Stimulated activated CD4-positive, alpha-beta T cell treated with anti-CD3 and anti-CD28 coated beads, Interleukin-1b, Interleukin-23, amount 100 ng/mL, for 1 hour (primary cell): ENCODE measurements at places on chromosomes 3 and 15.

GRCh38 chr3:117168896-117169295, 459.3 kb downstream of the TUSC7 start:
- DNase-seq = no peak

GRCh38 chr15:77870195-77871065, 207.1 kb downstream of the TBC1D2B start:
- DNase-seq = no peak

DNA sequence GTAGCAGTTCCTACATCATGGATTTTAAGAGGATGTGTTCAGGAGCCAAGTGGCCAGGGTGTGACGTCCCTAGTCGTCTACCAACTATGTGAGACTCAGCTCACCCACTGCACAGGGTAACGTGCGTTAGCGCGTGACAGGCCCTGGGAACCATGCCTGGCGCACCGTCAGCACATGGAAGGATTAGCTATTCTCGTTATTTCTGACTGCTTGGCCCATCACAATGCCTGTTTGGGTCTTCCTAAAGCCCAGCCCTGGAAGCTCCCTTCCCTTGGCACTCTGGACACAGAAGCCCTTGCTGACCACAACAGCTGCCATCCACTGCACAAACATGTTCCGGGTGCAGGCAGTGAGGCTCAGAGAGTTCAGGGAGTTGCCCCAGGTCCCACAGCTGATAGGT, 91.0 kb upstream of the RPL32 start:
- DNase-seq = no peak

GRCh38 chr3:169311381-169311780, 352.1 kb downstream of the MECOM start:
- no peak for DNase-seq

GRCh38 chr15:88623061-88623460, 1.9 kb downstream of the AEN start:
- no peak for DNase-seq

- DNase-seq = no peak
Measured at GRCh38 chr15:70547846-70548487, 215.4 kb downstream of the UACA start.

DNA sequence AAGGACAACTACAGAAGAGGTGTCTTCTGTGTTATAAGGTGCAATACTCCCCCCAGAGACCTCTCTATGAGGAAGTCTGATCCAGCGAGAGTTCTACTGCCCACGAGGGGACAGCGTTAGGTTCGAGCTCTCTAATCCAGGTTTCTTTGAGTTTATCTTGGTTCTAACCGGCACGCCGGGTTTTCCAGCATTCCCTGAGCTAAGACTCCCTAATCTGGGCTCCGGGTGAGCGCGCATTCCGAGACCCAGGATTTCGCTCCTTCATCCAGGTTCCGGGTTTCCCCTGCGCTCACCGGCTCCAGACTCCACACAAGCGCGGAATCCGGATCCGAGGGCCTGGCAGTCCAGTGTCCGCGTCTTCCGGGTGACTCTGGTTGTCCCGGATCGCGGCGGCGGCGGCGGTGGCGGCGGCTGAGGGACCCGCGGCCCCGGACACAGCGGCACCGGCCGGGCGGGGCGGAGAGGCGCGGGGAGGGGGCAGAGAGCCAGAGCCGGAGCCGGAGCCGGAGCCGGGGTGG, at the start of gene ZNF609:
ZNF609 (plus strand) TSS at position 373 of the 518 bp plus-strand sequence. CDS start 38,842 bp downstream, outside the sequence.
- DNase-seq = peak; percentile 94

DNA sequence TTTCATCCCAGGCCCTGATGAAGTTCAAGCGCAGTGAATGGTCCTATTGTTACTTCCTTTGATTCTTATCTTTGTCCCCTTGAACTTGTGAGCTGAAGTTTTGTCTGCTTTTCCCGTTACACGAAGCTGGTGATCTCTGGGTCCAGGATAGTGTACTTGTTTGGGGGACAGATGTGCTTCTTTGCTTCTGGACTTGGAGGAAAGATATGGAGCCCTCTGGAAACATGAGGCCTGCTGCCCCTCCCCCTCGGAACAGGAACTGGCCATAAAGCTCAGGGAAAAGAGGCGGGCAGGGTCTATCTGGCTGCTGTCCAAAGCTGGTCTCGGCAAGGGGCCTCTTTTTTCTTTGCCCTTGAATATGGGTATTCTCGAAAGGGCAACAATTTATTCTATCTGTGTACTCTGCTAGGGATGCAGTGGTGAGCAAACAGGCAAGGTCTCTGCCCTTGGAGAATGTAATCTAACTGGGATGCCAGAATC, 47.6 kb downstream of the IDH2 start:
- DNase-seq = no peak

DNA sequence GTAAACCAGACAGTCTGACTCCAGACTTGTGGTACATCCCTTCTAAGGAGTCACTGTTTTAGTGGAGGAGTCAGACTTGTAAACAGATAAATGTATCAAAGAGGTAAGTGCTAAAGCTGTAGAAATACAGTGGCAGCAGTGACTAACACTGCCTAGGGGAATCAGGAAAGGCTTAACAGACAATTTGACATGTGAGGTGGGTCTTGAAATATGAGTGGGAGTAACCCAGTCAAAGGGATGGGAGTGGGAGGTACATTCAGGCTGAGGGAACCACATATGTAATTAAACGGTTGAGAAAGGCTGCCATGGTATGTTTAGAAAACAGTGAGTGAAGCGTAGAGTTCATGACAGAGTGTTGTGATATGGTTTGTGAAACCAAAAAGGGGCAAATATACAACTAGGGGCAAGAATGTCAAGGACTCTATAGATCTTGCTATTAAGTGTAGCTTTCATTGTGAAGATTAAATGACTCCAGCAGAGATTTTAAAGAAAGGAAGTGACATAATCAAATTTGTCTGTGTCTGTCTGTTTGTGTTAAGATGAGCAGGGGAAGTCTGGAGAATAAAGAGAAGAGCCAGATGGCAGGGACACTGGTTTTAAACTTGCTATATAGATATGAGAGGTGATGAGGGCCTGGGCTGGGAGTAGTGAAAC, 11.2 kb upstream of the ALCAM start:
- DNase-seq = no peak

GRCh38 chr3:148235566-148235965, 462.1 kb upstream of the AGTR1 start:
- DNase-seq = no peak

GRCh38 chr3:156253150-156253549, 132.8 kb downstream of the KCNAB1 start:
- DNase-seq = no peak

GRCh38 chr3:11719406-11720303, 75.9 kb upstream of the VGLL4 start:
- DNase-seq = peak; percentile 63

DNA sequence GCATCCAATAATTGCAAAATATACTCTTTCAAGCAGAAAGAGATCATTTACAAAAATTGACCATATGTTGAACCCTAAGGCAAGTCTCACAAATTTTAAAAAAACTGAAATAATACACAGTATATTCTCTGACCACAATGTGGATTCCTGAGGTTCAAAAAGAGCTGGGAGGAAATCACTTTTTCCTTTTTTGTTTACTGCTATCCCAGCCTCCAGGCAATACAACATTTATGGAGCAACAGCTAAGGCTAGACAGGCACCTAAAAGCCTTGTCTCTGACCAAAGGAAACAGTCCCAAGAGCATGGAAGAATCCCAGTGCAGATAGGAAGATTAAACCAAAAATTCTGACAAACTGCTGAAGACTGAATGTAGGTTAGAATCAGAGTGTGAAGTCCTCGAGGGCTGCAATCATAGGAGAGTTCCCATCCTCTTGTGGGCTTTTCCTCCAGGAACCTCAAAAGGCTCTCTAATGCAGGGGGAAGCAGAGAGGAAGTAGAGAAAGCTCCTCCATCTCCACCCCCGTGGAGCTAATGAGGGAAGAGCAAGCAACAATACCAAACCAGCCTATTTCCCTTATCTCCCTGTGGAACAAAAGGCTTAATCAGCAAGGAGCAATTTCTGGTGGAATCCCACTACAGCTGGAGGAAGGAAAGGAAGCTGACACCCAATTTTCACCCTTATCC, 57.0 kb downstream of the TMCC1 start:
- DNase-seq = no peak

DNA sequence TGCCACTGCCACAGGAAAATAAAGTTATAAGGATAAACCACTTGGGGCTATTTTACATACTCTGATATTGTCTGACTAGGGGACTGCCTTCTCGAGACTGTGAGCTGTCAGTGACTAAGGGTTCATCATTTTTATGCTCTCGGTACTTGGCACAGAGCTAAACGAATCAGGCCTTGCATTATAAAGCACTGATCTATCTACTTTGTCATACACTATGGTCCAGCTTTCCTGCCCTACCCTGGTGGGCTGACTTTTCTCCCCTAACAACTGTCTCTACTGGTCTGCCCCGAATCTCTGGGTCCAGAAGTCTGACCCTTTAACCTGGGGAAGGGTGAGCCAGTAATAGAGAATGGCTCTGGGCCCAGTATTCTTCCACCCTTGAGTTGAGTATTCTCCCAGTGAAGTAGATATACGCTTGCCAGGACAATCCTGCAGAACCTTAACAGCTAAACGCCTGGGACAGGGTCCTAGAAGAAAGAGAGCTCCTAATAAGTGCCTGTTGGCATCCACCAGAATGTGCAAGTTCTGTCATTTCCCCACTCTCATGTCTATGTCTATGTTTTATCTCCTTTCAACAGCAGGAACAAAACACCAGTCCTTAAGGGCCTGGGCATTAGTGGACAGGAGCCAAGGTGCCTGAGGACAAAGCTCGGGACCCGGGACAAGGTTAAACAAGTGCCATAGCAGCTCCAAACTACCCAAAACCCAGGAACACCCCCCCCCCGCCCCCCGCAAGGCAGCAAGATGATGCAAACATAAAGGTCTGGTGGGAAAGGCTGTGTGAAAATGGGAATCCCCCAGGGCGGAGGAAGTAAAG, 1.2 kb downstream of the LARP6 start:
- DNase-seq = no peak

- no peak for DNase-seq
Measured at GRCh38 chr15:40533763-40534364, 31.0 kb downstream of the CCDC32 start.

- DNase-seq = no peak
Measured at GRCh38 chr3:196793246-196793645, 53.6 kb downstream of the PAK2 start.

GRCh38 chr3:297585-297984, 101.0 kb downstream of the CHL1 start:
- no peak for DNase-seq

GRCh38 chr3:17494117-17494809, 248.2 kb downstream of the TBC1D5 start:
- DNase-seq = no peak

- DNase-seq = no peak
Measured at GRCh38 chr15:84844964-84845363, 27.8 kb downstream of the ALPK3 start.

DNA sequence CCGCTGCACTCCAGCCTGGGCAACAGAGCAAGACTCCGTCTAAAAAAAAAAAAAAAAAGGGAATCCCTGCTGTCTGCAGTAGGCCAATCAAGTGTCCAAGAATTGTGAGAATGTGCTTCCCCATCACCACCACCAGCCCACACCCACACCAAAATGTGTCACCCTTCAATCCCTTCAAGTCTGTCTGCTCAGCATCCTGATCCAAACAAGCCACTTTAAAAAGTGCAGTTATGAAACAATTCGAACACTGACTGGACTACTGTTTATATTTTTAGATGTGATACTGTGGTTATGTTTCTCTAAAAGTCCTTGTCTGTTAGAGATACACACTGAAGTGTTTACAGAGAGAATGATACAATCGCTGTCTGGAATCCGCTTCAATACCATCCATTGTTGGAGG, 78.1 kb upstream of the CGNL1 start:
- DNase-seq = no peak

- no peak for DNase-seq
Measured at GRCh38 chr3:4886448-4886847, 92.8 kb upstream of the BHLHE40 start.

GRCh38 chr3:111610612-111611054, 15.5 kb upstream of the ZBED2 start:
- no peak for DNase-seq

DNA sequence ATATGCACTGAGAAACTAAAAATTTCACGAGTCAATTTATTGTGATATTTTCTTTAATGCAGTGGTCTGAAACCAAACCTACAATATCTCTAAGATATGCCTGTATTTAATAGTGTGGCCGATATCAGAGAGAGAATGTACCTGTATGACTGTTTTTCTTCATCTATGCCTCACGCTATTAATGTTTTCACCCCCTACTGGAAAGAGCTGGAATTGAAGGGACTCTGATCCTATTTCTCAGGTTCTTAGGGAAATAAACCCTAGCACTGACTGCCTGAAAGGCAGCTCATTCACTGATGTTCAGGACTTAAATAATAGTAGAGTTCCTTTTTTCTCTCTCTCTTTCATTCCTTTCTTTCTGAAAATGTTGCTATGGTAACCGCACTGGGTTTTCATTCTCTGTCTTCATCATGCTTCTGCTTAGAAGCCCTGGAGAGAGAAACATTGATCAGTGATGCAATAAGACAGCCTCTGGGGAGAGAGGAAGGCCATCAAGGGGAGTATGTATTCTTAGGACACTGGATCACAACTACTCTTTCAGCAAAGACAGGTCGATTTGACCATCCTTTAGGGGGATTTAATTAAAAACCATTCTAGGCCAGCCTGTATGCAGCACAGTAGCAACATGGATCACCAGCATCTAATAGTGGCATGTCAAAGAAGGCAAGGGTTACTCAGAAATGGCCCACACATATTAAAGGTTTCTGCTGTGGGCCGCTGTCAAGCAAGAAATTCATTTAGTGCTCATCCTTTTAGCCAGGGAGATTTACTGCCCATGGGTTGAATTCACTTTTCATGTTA, 1135.7 kb downstream of the IGSF11 start:
- no peak for DNase-seq

DNA sequence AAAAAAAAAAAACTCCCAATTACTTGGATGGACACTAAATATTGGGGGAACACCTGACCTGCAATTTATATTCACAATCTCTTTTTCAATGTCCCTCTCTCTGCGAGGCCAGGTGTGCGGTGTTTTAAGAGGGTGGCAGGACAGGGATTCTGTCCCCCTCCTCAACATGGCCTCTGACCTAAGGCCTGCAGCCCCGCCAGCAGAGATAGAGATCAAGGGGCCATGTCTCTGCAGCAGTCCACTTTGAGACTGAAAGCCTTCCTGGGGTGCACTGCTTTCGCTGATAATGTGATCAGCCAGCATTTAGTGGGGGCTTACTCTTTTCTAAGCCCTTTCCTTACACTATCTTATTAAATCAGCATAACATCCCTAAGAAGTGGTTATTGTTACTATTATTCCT, 419.9 kb downstream of the OCA2 start:
- no peak for DNase-seq

DNA sequence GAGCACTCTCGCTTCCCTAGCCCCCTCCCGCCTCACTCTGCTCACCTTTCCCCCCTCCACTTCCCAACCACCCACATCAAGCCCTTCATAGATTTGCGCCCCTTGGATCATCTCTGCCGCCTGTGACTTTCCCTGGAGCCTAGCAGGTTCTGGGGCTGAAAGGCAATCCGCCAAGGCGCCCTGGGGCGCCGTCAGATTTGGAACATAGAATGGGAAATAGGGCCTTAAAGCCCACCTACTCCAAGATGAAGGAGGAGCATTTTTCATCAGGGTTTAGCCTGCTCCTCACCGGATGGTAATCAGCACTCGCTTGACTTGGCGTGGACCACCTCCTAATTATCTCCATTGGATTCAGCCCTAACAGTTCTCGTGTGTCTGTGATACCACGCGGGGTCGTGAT, 1.3 kb downstream of the CPNE4 start:
- DNase-seq = no peak

GRCh38 chr3:197686899-197687298, 49.8 kb downstream of the RUBCN start:
- no peak for DNase-seq
